IPS-NIHi11 (cell line): ENCODE measurements at places on chromosomes 5 and 9.

GRCh38 chr5:180799902-180800801 lies 2.5 kb downstream of the MGAT1 start:
- DNase-seq: no peak

DNA sequence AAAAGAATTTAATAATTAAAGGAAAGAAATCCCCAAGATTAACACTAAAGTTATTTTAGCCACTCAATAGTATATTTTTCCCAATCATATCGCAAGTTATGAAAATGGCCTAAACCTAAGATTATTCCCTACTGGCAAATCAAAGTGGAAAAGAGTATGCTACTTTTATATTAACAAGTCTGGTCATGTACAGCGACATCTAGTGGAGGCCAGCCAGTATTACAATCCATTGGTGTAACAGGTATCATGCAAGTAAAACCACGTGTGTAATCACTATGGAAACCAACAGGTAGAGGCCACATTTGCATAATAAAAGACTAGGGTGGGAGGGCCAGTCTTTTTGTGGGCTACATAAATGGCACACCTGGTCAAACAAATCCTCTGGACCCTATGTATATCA lies 976.4 kb upstream of the CDH9 start:
- no peak for DNase-seq

- no peak for DNase-seq
These were observed 140.5 kb upstream of the COL5A1 start for GRCh38 chr9:134500931-134501760.

DNA sequence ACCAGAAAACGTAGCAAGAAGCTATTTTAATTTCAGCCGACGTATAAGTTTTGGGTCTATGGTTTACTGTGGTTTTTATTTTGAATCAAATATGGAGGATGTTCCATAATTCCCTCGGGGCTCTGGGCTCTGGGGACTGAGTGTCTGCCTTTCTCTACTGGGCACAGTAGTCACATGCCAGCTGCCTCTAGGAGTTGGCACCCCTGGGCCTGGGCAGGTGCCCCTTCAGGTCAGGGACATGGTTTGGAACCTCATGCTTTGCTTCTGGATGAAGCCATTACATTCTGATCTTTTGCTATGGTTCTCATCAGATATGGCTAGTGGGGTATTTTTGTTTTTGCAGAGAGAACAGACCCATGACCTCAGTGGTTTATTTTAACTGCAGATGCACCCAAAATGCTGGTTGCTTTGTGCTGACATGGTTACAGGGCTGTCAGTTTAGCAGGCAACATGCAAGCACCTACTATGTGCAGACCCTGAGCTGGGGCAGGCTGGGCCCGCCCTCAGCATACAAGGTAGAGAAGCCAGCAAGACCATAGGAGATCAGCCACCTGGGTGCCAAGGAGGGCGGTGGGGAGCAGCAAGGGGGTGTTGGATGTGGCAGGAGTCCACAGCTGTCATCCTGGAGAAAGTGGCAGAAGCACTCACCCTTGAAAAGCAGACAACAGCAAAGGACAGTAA lies 54.5 kb upstream of the PSD2 start:
- no peak for DNase-seq

DNA sequence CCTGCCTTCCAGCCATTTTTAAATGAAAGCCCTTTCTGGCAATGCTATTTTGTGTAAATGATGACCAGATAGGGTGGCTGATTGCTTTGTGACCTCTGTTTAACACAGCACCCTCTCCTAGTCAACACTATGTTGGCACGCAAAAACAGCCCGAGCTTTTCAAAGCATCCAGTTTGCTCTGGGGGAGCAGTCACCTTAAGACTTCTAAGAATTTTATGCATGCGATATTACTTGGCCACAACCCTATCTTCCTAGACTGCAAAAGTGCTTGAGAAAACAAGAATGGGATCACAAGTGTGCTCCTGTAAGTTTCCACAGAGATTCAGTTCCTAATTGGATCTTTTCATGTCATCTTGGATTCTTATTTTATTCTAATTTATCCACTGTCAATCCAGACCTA lies 294.1 kb downstream of the ATPSCKMT start:
- DNase-seq: no peak

- DNase-seq: no peak
These were observed 11.4 kb downstream of the ABO start for GRCh38 chr9:133263557-133263956.
